ENCODE measurements at places on chromosomes 1 and 21. TPM values are rescaled to one million over a fixed set of nuclear protein-coding genes. Genes with fewer than 3 reads are reported as not detected.

The PTCH2 gene
- total RNA-seq = 0.89 TPM

The PCNT gene
- 23.4 TPM for total RNA-seq

The MEGF6 gene
- 10.9 TPM for total RNA-seq

The ABCA4 gene
- 0.20 TPM for total RNA-seq

The CD48 gene
- total RNA-seq = not detected

The PRAMEF4 gene
- not detected for total RNA-seq

The PCSK9 gene
- total RNA-seq = 0.53 TPM

The SH2D2A gene
- total RNA-seq = 0.89 TPM

The MGST3 gene
- 210 TPM for total RNA-seq

The PRKAA2 gene
- 2.4 TPM for total RNA-seq

The CHI3L2 gene
- 0.65 TPM for total RNA-seq

The DYNLT5 gene
- total RNA-seq = not detected

The CD84 gene
- total RNA-seq = not detected

The S100A14 gene
- 0.38 TPM for total RNA-seq

The PALMD gene
- total RNA-seq = 0.41 TPM

The VASH2 gene
- 10.0 TPM for total RNA-seq

The WLS gene
- 171 TPM for total RNA-seq

The ARHGEF10L gene
- total RNA-seq = 14.2 TPM

The LRRC39 gene
- 0.22 TPM for total RNA-seq

The RXRG gene
- not detected for total RNA-seq

The ALPL gene
- 45.4 TPM for total RNA-seq

The SSR2 gene
- 244 TPM for total RNA-seq

The GBP4 gene
- total RNA-seq = 0.34 TPM

The KMO gene
- 0.07 TPM for total RNA-seq

The PIK3C2B gene
- 19.3 TPM for total RNA-seq

The KANK4 gene
- 14.5 TPM for total RNA-seq

The LINGO4 gene
- total RNA-seq = not detected

The GPR52 gene
- total RNA-seq = 0.55 TPM

The OPN3 gene
- 12.0 TPM for total RNA-seq

The A3GALT2 gene
- total RNA-seq = not detected

All from astrocyte (in vitro differentiated cells and primary cell).